ENCODE measurements at places on chromosomes 1 and 21.
A peak's percentile ranks its signal among the peaks of the same experiment; 100 is the strongest.

DNA sequence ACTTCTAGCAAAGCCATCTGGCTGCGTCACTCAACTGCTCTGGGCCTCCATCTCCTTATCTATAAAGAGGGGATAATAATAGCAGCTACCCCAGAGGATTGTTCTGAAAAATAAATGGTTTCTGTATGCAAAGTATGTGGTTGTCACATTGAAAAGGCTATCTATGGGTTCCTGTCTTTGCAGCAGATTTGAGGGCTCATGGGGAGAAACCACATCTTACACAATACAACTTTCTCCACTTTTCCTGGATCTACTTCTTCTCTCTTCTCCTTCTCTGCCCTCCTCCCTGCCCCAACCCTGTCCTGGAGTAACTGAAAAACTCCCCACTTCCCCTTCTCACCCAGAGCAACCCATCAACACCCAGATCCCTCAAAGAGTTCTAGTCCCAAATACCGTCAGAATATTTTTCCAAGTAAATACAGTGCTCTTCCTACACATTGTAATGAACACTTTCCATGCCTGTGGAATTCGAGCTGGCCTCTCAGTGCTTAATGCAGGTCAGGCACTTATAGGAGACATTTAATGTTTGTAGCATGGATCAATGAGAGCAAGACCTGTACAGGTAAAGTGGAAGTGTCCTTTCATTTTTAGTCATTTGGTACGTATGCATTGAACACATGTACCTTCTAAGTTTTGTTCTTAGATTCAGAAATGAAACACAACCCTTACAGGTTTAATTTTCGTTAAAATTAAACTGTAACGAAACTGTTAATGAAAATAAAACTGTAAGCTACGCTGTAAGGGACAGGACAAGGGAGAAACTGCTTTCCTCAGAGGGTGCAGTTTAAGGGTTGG lies 131.9 kb downstream of the AK5 start:
- no peak for DNase-seq

DNA sequence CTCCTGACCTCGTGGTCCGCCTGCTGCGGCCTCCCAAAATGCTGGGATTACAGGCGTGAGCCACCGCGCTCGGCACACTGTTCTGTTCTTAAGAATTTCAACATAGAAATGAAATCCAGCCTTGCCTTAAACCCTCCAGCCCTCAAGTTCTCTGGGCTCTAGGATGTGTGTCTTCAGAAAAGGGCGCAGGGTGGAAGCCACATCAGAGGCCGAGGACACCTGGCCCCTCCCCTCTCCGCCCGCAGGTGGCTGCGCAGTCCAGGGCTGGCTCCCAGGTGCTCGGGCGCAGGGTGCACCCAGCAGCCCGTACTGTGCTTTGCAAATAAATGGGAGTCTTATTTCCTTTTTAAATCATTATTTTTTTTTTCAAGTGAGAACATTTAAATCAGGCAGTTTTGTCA lies 2.0 kb upstream of the C1orf174 start:
- no peak for DNase-seq

- DNase-seq, result peak; percentile 91
Observed at GRCh38 chr1:46522184-46522968, 29.1 kb downstream of the KNCN start.

DNA sequence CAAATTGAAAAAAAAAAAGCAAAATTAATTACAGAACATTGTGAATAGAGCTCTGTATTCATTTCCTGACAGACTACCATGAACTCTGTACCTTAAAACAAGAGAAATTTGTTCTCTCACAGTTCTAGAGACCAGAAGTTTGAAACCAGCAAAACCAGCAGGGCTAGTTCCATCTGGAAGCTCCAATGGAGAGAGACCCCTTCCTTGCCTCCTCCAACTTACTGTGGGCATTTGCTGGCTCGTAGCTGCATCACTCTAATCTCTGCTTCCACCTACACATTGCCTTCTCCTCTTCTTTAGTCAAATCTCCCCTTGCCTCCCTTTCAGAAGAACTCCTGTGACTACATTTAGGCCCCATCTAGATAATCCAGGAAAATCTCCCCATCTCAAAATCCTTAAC lies 56.5 kb downstream of the SYDE2 start:
- DNase-seq, result no peak

DNA sequence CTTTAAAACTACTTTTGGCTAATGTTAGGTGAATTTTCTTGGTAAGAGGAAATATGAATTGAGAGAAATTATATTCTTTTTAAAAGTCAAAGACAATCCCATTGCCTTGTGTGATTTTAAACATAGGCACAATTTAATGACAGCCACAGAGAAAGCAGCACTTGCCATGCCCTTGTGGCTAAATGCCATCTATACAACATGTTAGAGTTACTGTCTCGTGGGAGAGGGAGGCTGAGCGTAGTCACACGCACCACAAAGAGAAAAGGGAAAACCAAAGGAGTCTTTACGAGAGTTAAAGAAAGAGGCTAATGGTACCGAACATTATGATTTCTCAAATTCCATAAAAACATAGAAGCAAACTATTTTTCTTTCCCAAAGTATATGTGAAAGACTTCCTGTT lies 537.9 kb downstream of the PTPRC start:
- DNase-seq, result no peak

DNA sequence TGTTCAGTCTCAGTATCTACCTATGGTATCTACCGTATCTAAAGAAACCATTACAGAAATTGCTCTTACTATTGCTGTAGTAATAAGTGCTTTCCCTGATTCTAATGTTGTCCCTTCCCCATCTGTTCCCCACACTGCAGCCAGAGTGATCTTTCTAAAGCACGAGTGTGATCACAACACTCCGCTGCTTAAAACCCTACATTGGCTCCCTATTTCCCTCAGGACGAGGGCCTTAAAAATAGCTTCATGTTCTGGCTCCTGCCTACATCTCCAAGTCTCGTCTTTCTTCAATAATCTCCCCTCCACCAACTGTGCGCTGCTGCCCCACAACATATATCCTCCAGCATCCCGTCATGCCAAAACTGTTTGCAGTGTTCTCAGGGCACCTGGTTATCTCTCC lies 150.6 kb downstream of the SDCCAG8 start:
- DNase-seq, result no peak

DNA sequence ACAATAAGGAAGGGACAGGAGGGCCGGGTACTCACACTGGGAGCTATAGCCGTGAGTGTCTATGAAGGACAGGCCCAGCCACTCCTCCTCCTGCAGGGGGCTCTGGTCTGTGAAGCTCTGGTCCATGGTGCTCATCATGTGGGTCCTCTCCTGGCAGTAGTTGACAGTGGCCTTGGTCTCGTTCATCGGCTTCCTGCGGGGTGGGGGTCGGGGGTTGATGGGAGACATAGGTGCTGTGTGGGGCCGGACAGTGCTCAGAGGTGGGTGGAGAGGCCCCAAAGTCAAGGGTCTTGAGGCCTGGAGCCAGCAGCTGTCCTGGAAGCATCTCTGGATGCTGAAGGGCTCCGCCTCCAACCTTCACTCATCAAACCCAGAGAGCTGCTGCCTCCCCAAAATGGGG lies 260.4 kb downstream of the PTPRU start:
- DNase-seq, result no peak

- peak; percentile 76 for DNase-seq
Observed at GRCh38 chr1:220873868-220874655, 5.2 kb upstream of the HLX start.

DNA sequence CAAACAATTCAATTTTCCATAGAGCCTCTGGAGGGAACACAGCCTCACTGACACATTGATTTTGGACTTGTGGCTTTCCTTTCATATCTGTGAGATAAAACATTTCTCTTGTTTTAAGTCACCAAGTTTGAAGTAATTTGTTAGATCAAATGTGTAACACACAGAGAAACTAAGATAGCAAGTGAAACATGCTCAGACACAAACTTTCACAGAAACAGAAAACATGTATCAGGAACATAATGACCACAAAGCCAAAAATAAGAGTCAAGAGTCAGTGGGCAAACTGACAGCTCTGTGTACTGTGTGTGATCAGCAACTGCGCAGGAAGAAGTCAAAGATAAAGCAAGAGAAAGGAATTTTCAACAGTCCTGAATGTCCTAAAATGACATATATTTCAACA lies 1237.5 kb downstream of the AMY1C start:
- DNase-seq, result no peak

- no peak for DNase-seq
Observed at GRCh38 chr1:205170532-205171269, 40.8 kb downstream of the DSTYK start.

GRCh38 chr1:60279798-60280197 lies 206.2 kb upstream of the C1orf87 start:
- peak; percentile 50 for DNase-seq

GRCh38 chr1:228297242-228297641 lies 89.4 kb downstream of the OBSCN start:
- DNase-seq, result no peak
